ENCODE measurements at places on chromosomes 1 and 21.

- no peak for DNase-seq
These were observed 166.6 kb downstream of the CYYR1 start for GRCh38 chr21:26406526-26406925.

DNA sequence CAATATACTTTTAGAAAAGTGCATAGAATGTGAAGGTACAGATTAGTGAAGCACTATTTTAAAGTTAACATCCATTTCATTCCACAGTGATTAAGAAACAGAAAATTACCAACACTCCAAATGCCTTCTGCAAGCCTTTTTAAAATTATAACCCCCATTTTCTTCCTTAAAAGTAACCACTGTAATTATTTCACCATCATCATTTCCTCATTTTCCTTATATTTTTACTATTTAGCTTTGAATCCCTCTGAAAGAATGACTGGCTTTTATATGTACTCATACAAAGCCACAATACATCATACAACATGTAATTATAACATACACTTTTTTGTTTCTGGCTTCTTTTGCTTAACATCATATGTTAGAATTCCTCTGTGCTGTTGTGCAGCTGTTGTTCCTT, 6.5 kb upstream of the NEGR1 start:
- no peak for DNase-seq

GRCh38 chr1:180639871-180640270, 8.0 kb downstream of the XPR1 start:
- DNase-seq, result no peak

DNA sequence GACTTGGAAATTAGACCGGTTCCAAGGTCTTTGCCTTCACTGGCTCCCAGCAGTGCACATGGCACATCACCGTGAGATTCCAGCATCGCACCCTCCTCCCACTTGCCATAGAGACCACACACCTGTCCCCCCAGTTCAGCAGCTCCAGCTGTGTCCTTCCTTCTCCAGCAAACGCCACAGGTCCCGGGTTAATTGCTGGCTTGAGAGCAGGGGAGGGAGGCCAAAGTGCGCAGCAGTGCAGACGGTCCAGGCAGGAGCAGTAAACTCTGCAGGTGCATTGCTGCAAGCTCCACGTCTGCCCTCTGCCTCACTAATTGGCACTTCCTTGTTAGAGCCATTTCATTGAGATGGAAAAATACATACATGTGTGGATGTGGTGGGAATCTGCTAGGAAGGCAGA, 65.3 kb downstream of the KLHDC7A start:
- DNase-seq, result no peak

All from NCI-H1417 (cell line).